ENCODE measurements at places on chromosomes 1 and 21.

DNA sequence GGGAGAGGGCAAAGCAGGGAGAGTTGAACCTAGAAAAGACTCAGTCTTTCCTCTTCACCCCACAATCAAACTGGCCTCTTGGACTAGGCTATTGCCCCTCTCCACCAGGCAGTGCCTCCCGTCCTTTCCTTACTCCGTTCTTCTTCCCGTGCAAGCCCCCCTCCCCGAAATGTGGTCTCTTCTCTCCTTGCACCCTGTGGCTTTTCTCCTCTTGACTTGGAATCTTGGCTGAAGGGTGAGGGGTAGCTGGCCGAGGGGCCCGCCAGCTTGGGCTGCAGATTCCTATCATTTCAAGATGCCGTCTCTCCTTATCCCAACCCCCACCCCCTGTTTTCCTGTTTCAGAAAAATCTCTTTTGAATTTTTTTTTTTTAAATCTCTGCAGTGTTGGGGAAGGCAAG, 1.6 kb downstream of the WNT2B start:
- no peak for DNase-seq

GRCh38 chr21:39348355-39349210, at the start of gene HMGN1:
Gene HMGN1 (minus strand): TSS chr21:39349088. CDS start chr21:39348917, 171 bp downstream.
- DNase-seq, result peak; percentile 87

DNA sequence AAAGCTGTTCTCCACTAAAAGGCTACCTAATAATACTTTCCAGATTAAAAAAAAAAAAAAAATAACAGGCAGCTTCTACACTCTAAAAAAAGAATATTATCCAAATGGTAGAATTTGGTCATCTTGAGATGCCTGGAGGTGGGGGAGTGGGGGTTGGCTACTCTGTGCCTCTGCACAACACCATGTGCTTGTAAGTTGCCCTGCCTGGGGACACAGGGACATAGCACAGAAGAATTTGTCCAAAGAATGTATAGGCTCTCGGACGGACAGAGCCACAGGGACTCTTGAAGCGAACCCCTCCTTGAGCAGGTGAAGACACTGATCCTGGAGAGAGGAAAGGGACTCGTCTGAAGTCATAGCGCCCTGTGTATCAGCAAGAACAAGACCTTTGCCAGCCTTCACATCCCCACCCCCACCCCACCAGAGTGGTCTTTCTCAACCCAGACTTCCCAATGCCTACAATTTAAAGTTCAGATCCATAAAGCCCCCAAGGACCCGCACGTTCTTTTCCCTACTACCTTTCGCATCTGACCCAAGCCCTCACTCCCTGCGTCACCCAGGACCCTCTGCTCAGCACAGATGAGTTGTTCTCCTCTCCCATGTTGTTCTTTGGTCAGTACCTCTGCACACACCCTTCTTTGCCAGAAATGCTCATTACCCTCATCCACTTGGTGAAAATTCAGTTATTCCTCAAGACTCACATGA, 72.6 kb downstream of the LGR6 start:
- no peak for DNase-seq

- peak; percentile 35 for DNase-seq
Measured at GRCh38 chr1:214264196-214264595, 16.8 kb upstream of the SMYD2 start.

- no peak for DNase-seq
Measured at GRCh38 chr1:75795703-75796193, 934 bp upstream of the MSH4 start.

DNA sequence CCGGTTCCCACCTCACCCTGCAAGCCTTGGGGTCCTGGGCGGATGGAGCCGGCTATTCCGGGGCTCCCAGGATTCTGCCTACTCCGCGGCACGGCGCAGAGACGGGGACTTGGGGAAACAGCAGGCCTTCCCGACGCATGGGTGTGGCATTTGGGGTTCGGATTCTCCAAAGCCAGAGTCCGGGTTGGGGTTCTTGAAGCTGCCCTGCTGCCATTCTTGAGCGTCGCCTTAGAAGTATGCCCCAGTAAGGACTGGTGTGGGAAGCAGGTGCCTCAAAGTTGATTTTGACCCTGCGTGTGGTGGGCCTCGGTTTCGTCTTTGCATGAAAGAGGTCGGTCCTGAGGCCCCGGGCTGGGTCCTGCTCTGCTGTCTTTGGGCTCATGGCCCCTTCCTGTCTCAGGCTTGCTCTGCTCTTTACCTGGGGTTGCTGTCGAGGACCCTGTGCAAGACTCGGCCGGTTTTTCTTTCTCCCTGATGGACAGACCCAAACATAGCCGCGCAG, 696 bp downstream of the GUK1 start:
- DNase-seq, result no peak

- no peak for DNase-seq
Measured at GRCh38 chr1:204178487-204179281, 12.5 kb upstream of the REN start.

Data from H4 (cell line).